ENCODE measurements at places on chromosomes 11 and 22. TPM values are rescaled to one million over a fixed set of nuclear protein-coding genes. Genes with fewer than 3 reads are reported as not detected.

DNA sequence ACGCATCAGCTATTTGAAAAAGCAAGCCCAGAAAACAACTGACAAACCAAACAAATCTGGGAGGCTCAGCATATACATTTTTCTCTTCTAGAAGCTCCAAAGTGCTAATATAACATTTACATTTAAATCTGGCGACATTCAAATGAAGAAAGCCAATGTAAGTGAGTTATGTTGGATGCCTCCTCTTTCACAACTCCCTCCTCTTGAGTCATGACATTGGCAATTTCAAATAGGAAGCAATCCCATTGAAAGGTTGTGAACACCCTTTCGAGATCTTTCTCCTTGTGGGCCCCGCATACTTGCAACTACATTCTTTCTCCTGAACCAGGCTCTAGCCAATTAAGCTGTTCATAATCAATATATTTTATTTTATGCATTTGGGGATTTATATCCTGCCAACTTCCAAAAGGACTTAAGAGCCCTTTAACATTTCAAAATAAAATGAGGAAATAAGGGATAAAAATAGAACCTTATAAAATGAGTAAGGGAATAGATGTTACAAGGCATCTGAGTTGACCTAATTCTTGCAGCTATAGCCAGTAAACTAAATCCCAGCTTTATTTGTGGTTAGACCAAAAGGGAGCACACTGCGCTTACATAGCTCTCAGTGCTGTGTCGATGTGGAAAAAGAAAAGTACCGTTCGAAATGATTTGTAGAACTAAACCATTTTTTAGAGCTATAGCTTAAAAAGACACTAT is 129.5 kb upstream of the SESN3 start:
- no peaks in the 10 kb centered on the region for H3K27me3 ChIP-seq
- DNase-seq = no peak
- peaks cover 11% of the 10 kb centered on the region for H3K4me1 ChIP-seq

GRCh38 chr11:21650961-21651360 is 541.9 kb upstream of the ANO5 start:
- H3K27ac ChIP-seq = no peak overlapping the region
- no peaks in the 10 kb centered on the region for H3K36me3 ChIP-seq
- no peaks in the 10 kb centered on the region for H3K4me1 ChIP-seq
- H3K4me3 ChIP-seq = no peak overlapping the region
- no peak for DNase-seq
- no peaks in the 10 kb centered on the region for H3K27me3 ChIP-seq

The OR5M11 gene
- total RNA-seq = not detected

DNA sequence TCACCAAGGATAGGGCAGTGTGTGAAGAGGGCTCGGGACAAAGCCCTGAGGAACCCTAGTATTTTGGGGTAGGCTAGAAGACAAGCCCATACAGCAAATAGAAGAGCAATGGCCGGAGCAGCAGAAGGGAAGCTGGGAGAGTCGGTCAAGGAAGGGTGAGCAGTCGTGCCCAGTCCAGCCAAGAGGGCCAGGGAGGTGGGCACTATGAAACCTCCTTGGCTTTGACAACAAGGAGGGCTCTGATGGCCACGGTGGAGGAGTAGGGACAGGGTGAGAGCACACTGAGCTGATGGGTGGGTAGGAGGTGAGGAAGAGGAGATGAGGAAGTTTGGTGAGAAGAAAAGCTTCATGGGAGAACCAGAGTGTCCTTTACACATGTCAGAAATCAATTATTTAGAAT is 2.2 kb upstream of the YWHAH start:
- H3K27ac ChIP-seq = no peak overlapping the region
- no peak overlapping the region for H3K4me3 ChIP-seq
- H3K27me3 ChIP-seq = no peaks in the 10 kb centered on the region
- H3K36me3 ChIP-seq = no peaks in the 10 kb centered on the region

The OR8K5 gene
- not detected for total RNA-seq

The CDON gene
- 50.3 TPM for total RNA-seq

The ABCG4 gene
- 0.45 TPM for total RNA-seq

The TMEM191B gene
- total RNA-seq = not detected
